ENCODE measurements at places on chromosomes 5 and 9.

DNA sequence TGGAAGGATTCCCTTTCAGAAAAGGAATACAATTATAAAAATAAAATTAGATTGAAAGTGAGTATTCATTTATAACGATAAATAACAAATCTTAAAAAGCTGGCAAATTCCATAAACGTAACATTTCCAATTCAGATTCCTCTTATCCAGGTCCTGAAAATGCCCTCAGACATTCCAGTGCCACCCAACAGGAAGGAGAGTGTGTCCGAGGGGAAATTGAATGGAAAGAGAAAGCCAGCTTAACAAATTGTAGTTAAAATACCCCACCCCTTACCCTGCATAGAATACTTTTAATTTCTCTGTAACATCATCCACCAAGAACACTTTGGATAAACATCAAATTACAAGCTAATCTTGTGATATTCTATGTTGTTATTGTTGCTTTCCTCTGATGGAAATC is 72.0 kb downstream of the ARHGEF28 start:
- DNase-seq: no peak

DNA sequence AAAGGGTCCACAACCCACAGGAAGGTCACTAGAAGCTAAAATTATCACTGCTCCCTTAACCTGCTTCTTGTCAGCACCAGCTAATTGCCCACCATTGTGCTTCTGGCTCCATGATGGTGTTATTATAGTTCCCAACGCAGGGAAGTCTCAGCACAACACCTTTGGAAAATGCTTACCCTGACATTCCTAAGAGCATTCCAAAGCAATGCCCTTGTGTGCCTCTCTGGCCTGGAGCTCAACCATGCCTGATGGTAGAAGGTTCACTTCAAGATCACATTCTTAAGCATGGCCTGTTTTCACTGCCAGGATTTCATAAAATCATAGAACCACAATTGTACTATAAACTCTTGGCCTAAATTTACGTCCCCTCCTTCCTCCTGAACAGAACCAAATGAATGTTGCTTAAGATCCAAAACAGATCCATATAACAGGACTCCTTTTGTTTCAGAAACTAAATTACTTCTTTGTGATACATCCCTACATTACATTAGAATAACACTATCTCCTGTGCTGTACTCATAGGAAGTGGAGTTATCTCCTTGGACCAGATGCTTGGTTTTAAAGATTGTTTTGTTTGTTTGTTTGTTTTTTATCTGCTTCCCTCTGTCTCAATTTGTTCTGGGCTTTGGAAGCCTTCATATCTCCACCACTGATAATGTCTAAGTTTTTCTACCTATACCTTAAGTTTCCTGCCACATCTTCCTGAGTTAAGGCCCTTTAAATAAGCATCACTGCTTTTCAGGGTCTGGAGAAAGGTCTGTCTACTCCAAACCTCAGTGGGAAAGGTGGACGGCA is 32.1 kb downstream of the ARL15 start:
- no peak for DNase-seq

DNA sequence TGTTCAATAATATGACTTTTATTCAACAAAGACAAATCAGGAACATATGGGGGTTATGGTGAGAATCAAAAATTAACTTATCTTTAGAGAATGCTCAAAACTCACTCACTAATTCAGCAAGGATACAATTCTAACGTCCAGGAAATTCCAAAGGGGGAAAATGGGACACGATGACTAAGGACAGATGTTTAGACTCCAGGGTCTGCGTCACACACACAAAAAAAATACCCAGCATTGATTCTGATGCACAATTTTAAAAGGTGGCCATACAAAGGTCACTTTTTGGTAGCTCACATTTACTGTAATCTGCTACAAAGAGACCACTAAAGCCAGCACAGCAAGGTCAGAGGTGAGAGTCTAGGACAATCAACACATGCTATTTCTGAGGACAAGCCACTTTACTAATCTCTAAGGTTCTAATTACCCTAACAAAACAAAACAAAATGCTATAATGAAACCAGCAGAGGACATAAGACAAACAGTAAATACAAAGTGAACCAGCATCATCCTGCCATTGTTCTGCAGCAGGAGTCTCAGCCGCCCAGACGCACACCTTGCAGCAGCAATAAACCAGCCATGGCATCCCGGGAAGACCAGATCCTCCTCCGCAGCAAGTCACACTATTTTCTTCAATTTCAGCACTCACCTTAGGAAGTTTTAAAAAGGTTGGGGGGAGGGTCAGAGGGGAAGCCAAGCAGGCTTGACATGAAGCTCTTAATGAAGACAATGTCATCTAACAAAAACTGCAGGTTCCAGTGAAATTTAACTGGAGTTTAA is 57.8 kb downstream of the TTC39B start:
- no peak for DNase-seq

GRCh38 chr9:96209407-96210271 is 92.3 kb downstream of the HSD17B3 start:
- DNase-seq: no peak

DNA sequence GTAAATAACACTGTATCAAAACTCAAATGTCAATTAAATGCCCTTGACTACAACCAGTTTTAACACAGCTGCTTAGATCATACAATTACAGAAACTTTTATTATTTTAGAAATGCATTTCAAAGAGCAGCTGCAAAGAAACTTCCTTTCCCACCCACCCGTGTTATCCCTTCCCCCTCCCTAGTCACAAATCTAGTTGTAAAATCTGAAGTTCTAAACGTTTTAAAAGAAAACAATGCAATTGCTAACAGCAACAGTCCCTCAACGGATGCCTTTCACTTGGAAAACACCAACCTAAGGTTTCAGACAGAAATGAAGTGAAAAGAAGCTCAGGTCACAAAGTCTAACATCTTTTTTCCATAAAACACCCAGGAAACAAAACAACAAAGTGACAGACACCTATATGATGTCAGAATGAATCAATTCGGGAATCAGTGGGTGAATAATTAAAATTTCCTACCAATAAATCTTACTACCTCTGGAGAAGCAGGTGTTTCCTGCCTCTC is 100.3 kb downstream of the FBXW11 start:
- no peak for DNase-seq

GRCh38 chr5:17295671-17296070 is 78.2 kb downstream of the BASP1 start:
- DNase-seq: no peak

- DNase-seq: no peak
Observed at GRCh38 chr5:149766460-149767280, 36.6 kb downstream of the PPARGC1B start.

GRCh38 chr5:3394891-3395599 is 200.6 kb upstream of the IRX1 start:
- no peak for DNase-seq

- no peak for DNase-seq
Observed at GRCh38 chr9:95793924-95794828, 81.3 kb upstream of the ERCC6L2 start.

- DNase-seq: no peak
Observed at GRCh38 chr5:17056141-17056631, 120.1 kb upstream of the MYO10 start.

DNA sequence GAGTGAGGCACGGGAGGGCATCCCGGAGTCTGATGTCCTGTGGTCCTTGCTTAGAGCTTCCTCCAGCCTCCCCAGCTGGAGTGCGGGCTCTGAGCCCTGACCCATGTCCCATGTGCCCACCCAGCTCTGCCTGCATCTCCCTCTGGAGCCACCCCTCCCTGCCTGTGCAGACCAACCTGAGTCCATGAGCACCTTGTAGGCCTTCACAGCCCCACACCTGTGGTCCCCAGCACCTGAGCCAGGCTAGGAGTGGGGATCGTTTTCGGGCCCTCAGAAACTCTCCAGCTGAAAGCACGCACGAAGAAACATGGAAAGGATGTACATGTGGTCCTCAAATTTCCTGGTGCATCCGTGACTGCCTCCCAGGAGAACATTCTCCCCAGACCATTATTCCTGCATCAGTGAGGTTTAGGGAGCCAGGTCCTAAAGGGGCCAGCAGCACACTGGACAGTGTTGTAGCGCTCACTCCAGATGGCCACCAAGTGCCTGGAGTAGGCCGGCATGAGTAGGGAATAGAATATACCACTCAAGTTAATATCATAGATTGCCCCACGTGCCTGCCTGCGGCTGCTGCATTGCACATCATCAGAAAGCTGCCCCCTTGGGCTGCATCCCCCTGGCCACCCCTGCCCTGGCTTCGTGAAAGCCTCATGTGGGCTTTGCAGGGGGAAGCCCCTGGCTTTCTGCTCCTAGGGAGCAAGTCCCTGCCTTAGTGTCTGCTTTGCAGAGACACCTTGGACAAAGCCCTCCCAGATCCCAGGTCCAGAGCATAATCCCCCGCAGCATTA is 80.6 kb downstream of the WNK2 start:
- no peak for DNase-seq

DNA sequence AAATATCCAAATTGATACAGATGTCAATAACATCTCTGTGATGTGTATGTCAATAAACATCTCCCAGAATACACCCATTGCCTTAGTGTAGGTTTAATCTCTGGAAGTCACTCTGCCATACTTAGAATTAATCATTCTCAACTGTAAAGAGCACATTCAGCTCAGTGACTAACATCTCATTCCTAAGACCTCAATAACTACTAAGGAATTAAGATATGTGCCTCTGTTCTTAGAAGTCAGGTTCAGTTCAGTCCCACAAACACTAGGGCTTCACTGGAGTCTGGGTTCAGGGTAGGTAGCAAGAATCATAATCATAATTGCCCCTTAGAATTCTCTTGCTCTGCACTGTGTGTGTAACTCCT is 31.7 kb downstream of the UGCG start:
- no peak for DNase-seq

- DNase-seq: no peak
Observed at GRCh38 chr5:126745259-126745992, 31.5 kb upstream of the LMNB1 start.

- DNase-seq: no peak
Observed at GRCh38 chr9:76866689-76867088, 39.2 kb downstream of the PRUNE2 start.

DNA sequence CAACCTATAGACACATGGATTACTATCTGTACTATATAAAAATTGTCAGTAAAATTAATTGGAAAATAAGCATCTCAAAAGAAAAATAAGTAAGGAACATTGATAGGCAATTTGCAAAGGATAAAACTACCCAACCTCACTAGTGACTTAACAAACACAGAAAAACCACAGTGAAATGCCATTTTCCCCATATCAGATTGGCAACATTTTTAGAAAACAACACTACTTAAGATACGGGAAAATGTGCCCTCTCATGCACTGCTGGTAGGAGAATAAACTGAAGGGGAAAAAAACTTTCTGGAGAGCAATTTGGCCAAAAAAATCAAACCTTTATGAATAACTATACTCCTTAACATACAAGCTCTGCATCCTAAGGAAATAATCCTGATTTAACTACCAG is 254.0 kb downstream of the DEPDC1B start:
- no peak for DNase-seq

DNA sequence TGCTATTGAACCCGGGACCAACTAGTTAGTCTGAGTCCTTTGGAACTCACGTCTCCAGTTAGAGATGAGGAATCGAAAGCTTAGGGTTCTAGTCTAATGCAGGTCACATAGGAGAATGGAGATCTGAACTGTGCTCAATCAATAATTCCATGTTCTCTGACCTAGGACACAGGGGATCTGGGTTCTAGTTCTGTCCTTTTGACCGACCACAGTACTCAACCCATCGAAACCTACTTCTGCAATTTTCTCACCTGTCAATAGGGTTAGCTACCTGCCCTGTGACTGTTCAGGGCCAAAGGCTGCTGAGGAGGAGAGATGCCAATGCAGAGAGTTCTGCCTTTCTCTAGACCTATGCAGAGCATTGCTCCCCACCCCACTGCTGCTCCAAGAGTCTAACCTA is 187.7 kb downstream of the CDK5RAP2 start:
- DNase-seq: no peak

DNA sequence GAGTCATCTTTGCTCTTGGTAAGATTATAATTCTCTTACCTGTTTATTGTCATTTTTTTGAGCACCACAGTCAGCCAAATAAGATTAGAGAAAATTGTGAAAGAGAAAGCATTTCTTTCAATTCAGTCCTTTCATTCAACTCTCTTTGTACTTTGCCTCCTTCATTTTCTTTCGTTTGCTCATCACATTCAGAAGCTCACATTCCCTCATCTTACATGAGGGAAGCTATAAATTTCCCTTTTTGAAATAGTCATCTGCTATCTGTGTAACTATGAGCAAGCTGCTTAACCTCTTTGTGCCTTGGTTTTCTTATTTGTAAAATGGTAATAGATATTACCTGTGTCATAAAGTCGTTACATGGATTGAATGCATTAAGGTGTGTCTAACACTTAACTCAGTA is 41.4 kb downstream of the PAM start:
- no peak for DNase-seq

DNA sequence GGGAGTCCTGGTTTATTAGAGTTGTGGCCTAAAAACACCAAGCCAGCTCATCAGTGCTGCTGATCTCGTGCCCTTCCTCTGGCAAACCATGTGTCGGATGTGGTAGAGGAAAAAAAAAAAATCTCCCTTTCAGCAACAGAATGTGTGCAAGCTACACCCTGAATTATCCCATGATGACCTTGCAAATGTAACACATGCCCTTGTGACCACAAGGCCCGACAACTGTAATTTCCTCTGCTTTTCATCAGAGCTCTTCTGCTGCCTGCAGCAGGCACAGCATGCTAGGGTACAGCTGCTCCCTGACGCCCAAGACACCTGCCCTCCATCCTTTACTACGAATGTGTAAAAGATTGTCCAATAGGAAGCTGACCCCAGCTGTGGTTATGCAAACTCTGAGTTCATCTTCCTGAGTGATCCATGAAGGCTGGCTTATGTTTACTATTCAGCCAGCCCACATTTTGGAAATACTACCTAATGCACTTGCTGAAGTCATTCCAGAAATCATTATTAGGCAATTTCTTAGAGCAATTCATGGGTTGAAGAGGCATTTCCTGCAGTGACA is 14.6 kb upstream of the BNC2 start:
- DNase-seq: no peak

- no peak for DNase-seq
Observed at GRCh38 chr9:122355336-122355875, 15.4 kb upstream of the PTGS1 start.

GRCh38 chr9:121153642-121154041 is 48.0 kb downstream of the RAB14 start:
- DNase-seq: no peak

DNA sequence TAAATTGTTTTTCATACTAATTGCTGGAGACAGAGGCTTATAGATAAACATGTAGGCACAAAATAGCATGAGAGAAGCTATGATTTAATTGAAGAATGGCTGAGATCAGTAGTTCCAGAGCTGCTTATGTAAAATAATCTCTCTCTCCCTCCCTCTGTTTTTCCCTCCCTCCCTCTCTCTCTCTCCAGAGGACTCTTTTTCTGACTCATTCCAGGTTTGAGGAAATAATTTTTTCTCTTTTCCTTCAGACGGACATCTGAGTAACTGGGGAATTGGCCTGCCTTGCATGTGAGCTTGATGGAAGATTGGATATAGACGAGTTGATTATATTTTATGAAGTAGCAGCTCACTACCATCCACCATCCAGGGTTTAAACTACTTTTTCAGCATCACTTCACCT is 35.5 kb downstream of the KCTD16 start:
- DNase-seq: no peak

DNA sequence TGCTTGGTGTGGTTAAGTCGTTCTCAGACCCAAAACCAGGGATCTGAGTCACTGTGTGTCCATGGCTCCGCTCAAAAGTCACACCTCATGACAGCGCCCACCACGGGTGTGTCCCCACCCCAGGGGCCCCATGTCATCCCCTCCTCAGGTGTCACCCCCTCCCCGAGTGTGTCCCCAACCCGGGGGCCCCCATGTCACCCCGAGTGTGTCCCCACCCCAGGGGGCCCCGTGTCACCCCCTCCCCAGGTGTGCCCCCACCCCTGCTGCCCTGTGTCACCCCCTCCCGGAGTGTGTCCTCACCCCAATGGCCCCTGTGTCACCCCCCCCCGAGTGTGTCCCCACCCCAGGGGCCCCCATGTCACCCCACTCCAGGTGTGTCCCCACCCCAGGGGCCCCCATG is 5.1 kb downstream of the LRRC14B start:
- no peak for DNase-seq

Measured in keratinocyte (primary cell).